T-cell (primary cell): ENCODE measurements at places on chromosomes 6 and 20. TPM values are rescaled to one million over a fixed set of nuclear protein-coding genes. Genes with fewer than 3 reads are reported as not detected.

DNA sequence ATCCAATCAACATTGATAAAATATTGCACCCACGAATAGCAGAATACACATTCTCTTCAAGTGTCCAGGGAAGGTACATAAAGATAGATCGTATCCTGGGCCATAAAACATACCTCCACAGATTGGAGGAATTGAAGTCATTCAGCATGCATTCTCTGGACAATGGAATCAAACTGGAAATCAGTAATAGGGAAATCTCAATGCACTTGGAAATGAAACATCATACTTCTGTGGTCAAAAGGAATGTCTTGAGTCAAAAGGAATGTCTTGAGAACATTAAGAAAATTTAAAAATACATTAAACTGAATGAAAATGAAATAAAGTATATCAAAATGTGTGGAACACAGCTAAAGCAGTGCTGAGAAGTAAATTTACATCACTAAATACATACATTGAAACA, 138.8 kb downstream of the TFAP2A start:
- DNase-seq = no peak

DNA sequence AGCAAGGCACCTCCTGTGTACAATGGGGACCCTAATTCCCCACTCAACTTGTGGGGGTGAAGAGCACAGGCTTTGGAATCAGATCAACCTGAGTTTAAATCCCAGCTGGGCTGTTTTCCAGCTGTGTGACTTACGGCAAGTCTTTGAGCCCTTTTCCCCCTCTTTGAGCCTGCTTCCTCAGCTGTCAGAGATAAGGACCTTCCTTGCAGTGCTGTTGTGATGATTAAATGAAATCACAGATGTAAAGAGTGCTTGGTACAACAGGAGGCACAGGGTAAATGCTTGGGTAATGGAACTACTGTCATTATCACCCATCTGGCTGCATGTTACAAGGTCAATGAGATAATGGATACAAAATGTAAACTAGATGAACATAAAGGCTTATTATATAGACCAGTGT, 3.2 kb downstream of the SNX21 start:
- no peak for DNase-seq

- DNase-seq = no peak
Observed at GRCh38 chr20:63125581-63125837, 90.4 kb downstream of the YTHDF1 start.

DNA sequence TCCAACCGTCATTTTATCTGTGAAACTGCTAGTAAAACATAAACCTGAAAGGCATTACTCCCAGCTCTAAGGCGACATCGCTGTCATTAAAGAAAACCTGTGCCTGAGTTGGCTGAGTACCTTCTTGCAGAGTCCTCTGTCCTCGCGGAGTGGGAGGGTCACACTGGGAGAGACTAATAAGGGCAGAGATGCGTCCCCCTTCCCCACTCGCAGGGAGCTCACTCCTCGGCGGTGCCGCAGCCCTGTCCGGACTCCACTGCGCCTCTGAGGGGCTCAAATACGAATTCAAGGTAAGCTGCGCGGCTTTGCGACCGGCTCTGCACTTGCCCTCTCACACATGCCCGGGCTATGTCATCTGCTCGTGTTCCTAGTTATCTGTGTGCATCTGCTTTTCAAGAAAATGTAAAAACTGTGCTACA, at the start of gene COL19A1:
Gene COL19A1, plus strand, starts transcription at position 206 of the 419 bp plus-strand sequence. CDS start 13,012 bp downstream, outside the sequence.
- peak; percentile 1 for DNase-seq

DNA sequence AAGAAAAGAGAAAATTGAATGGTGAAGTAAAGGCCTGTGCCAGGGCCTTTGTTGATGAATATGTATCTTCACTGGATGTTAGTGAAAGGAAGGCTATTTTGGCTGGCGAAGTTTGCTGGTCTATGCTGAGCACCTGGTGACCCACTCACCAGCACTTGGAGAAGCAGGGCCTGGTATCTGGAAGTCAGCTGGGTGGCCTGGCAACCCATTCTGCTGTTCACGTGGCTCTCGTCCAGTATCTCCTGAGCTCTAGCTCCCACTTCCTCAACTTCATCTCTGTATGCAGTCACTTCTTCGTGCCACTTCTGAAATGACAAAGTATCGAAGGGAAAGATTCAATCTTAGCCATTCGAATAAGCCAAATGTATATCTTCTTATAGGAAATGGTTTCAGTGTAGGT, 283.7 kb downstream of the SYNE1 start:
- no peak for DNase-seq

- no peak for DNase-seq
Observed at GRCh38 chr6:55058682-55059081, 115.6 kb upstream of the HCRTR2 start.

DNA sequence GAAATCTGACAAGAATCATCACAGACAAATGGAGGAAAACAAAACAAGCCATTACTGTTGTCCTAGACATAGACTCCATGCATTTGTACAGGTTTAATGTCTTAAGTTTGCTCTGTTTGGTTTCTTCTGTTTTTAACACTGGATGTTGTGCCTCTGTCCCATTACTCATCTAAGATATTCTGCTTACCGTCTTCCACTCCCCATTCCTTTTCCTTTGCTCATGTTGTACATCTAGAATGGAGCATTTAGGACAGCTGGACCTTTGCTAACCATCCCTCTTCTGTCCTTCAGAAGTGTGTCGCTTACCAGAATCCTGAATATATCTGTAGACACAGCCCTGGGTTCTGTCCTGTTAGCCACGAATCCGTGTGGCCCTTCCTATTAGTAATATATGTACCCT, 35.2 kb downstream of the RAB22A start:
- no peak for DNase-seq

GRCh38 chr6:168179133-168179532, 100.1 kb upstream of the FRMD1 start:
- DNase-seq = no peak

IP6K3 gene
- total RNA-seq = not detected

CCN2 gene
- 1.3 TPM for total RNA-seq

MACROD2 gene
- not detected for total RNA-seq

GPX5 gene
- total RNA-seq = not detected

CST5 gene
- not detected for total RNA-seq

ANKRD66 gene
- not detected for total RNA-seq

SLC17A9 gene
- total RNA-seq = 5.3 TPM
